Large intestine (tissue), 12 donors: ENCODE measurements at places on chromosomes 12 and 14. TPM values are rescaled to one million over a fixed set of nuclear protein-coding genes. Genes with fewer than 3 reads are reported as not detected.

Gene DNAI7
- 0.63 TPM for polyA plus RNA-seq

DNA sequence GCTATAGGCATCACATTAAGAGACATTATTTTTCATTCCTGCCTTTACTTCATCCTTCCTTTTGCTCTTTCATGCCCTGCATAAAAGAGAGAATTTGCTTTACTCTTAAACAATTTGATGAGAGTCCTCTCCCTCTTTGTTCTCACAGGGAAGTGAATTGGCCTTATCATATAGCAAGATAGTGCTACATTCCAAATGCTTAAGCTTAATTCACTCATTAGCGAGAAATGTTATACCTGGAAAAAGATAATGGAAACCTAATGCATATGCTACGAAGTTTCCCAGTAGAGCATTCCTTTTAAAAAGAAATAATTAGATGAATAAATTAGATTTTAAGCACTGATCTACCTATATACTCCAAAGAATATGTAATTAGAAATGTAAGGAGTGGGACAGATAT, 798.8 kb downstream of the C12orf50 start:
- no peaks in the 10 kb centered on the region for H3K4me1 ChIP-seq
- H3K27ac ChIP-seq, result no peak overlapping the region
- H3K4me3 ChIP-seq, result no peak overlapping the region
- DNase-seq, result no peak
- no peaks in the 10 kb centered on the region for H3K27me3 ChIP-seq
- no peaks in the 10 kb centered on the region for H3K36me3 ChIP-seq

Gene PRH2
- polyA plus RNA-seq, result 0.55 TPM

- no peaks in the 10 kb centered on the region for H3K36me3 ChIP-seq
- peak; percentile 86 for DNase-seq
- peaks cover 20% of the 10 kb centered on the region for H3K4me1 ChIP-seq
- peak overlapping the region; percentile 27 for H3K4me3 ChIP-seq
- H3K27me3 ChIP-seq, result peaks cover 84% of the 10 kb centered on the region
- no peak overlapping the region for H3K27ac ChIP-seq
Observed at GRCh38 chr12:53696285-53696654, 20.4 kb upstream of the ATP5MC2 start.

- no peak overlapping the region for H3K4me3 ChIP-seq
- no peaks in the 10 kb centered on the region for H3K27me3 ChIP-seq
- peaks cover 12% of the 10 kb centered on the region for H3K36me3 ChIP-seq
- H3K27ac ChIP-seq, result no peak overlapping the region
Observed at GRCh38 chr14:20482382-20482781, 13.2 kb downstream of the PNP start.

GRCh38 chr12:64538121-64538520, 72.2 kb upstream of the RASSF3 start:
- H3K4me3 ChIP-seq, result no peak overlapping the region
- H3K27me3 ChIP-seq, result no peaks in the 10 kb centered on the region
- no peak overlapping the region for H3K27ac ChIP-seq
- no peaks in the 10 kb centered on the region for H3K36me3 ChIP-seq
- no peaks in the 10 kb centered on the region for H3K4me1 ChIP-seq

DNA sequence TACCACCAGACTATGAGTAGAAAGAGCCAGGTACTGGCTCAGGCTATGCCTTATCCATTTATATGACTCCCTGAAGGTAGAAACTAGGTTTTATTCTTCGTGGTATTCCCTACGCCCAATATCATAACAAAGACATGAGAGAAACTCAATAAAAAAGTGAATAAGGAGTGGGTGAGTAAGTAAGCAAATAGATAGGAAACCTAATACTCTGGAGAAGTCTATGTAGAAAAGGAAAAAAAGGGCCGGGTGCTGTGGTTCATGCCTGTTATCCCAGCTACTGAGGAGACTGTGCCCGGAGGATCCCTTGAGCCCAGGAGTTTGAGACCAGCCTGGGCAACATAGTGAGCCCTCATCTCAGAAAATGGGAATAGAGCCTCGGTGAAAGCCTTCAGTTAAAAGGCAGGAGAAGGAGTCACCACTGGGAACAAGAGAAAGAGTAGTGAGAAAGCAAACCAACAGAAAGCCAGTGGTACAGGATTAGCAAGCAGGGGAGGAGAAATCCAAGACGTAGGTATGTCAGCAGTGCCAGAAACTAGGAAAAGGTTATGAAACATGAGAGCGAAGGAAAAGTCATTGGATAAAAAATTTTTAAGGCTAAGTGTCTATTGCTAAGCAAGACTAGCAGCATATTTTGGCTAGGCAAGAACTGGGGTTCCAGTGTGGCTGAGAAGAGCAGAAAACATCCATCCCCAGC, 6.0 kb upstream of the OR6J1 start:
- no peak overlapping the region for H3K27ac ChIP-seq
- no peaks in the 10 kb centered on the region for H3K36me3 ChIP-seq
- no peaks in the 10 kb centered on the region for H3K4me1 ChIP-seq
- no peak overlapping the region for H3K4me3 ChIP-seq

DNA sequence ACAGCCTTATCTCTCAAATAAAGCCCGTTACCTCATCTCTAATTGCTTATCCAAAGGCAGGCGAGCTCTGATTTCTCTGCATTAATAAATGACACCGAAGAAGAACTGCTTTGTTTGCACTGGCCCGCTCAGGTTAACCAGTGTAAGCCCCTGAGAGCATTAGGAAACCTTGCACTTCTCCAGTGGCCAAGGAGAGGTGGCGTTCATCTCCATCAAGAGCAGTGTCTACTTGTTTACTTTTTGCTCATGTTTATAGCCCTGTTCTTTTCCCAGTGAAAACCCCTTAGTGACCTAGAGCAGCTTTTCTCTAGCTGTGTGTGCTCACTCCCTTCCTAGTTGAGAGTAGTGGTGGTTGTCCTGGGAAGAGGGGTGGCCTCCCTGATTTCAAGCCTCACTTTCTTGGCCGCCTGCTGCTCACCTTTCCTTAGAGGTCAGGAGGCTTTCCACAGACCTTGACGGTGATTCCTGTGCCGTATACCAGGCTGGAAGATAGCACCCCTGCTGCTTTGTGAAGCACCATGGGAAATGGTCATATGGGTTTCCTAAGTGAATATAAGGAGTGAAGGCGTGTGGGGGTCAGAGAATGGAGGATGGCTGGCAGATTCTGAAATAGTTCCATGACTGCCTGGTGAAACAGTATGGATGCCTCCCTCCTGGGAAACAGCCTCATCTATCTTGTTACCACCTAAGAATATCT, 16.6 kb downstream of the FBXW8 start:
- no peak for DNase-seq
- H3K36me3 ChIP-seq, result peaks cover 24% of the 10 kb centered on the region
- no peak overlapping the region for H3K4me3 ChIP-seq
- no peaks in the 10 kb centered on the region for H3K27me3 ChIP-seq

Gene SYT1
- polyA plus RNA-seq, result 12.6 TPM

DNA sequence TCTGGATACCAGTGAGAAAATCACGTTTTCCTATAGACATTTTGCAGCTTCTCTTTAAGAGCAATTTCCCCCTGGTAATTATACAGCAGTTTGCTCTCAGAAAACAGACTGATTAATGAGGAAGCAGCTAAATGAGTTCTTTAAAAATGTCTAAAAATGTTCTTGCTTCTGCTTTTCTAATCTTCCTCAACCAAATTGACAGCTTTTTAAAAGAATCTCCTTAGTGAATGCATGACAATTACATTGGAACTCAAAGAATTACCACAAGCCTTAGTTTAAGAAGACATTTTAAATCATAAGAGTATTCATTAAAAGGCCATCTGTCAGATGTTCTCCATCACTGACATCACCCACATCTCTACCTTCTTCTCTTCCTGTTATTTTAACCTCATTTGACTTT, 135.8 kb upstream of the PLXNC1 start:
- no peak overlapping the region for H3K4me3 ChIP-seq
- H3K4me1 ChIP-seq, result no peaks in the 10 kb centered on the region
- DNase-seq, result no peak
- H3K27me3 ChIP-seq, result no peaks in the 10 kb centered on the region
- H3K36me3 ChIP-seq, result no peaks in the 10 kb centered on the region

DNA sequence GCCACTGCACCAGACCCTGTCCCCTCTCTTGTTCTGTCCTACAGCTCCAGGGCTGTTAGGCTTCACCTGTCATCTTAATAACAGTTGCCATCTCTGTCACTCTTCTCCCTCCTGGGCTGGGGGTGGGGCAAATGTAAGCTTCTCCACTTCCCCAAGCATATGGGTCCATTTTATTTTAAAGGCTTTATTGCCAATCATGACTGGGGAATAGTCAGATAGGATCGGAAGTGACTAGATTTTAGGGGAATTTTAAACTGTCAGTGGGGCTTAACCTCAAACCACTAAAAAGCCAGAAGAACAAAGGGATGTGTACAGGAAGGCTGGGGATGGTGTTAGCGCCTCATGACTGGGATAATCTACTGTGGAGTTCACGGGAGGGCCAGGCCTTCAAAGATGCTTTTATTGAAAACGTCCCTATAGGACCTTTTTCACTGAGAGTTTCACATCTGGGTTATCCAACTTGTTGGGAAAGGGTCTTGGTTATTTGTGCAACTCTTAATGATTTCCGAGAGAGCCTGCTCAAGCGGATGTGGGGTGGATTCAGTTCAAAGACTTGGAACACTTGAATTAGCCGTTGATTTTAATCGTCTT, 41.6 kb downstream of the CHST11 start:
- no peak overlapping the region for H3K27ac ChIP-seq
- no peaks in the 10 kb centered on the region for H3K4me1 ChIP-seq
- no peaks in the 10 kb centered on the region for H3K36me3 ChIP-seq
